T-helper 9 cell (primary cell): ENCODE measurements at places on chromosomes 1 and 21.

DNA sequence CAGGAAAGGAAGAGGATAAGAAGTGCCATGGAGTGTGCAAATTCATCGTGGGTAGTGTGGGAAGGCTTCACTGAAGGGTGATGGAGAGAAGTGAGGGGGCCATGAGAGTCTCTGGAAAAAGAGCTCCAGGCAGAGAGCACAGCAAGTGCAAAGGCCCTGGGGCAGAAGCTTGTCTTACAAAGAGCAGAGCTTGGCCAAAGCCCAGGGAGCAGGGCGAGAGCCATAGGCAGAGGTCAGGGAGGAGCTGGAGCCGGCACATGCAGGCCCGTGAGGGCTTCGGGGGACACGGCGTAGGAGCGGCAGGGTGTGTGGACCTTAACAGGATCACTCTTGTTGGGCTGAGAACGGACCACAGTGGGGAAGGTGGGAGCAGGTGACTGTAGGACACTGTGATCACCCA lies 83.7 kb upstream of the EDN2 start:
- no peak for DNase-seq

GRCh38 chr1:47767741-47768100 lies 229.5 kb downstream of the TRABD2B start:
- DNase-seq = no peak

GRCh38 chr1:234735916-234736315 lies 125.9 kb upstream of the IRF2BP2 start:
- DNase-seq = no peak

- no peak for DNase-seq
These were observed 177.4 kb upstream of the RNPC3 start for GRCh38 chr1:103348136-103348535.

DNA sequence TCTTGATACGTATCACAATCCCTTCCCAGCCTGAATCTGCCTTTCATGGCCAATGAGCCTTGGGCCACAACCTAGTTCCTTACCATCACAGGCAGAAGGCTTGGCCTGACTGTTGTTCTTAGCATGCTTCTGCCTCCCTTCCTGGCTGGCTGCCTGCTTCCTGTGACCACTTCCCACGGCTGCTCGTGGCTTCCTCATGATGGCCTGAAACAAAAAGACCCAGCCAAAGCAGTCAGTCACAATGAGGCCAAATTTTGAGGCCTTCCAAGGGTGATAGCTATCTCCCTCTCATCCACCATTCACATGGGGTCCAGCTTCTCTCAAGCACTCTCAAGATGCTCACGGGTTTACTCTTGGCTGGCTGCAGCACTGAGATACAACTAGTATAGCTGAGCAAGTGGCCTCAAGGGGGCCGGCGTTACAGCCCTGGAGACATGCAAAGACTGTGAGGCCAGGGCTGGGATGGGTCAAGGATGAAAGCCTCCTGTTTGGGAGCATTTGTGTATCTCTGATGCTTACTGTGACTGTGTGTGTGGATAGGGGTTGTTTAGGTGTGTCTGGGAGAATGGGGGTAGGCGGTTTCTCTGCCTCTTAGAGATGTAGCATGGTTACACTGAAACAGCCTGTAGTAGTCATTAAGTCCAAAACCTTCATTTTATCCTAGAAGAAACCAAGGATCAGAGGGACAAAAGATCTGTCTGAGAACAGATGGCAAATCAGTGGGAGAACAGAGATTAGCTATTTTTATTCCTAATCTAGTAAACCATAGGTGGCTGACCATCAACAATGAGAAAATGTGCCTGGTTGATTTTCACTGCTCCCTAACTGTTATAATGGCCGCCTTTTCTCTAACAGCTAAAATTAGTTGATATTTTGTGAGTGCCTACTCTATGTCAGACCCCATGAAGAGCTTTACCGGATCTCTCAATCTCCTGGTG lies 5.4 kb upstream of the TOE1 start:
- no peak for DNase-seq

GRCh38 chr1:39675220-39675619 lies 3.3 kb upstream of the NT5C1A start:
- no peak for DNase-seq

GRCh38 chr1:240136402-240136801 lies 44.7 kb downstream of the FMN2 start:
- no peak for DNase-seq

- no peak for DNase-seq
These were observed 23.2 kb downstream of the CD1D start for GRCh38 chr1:158203693-158204457.

DNA sequence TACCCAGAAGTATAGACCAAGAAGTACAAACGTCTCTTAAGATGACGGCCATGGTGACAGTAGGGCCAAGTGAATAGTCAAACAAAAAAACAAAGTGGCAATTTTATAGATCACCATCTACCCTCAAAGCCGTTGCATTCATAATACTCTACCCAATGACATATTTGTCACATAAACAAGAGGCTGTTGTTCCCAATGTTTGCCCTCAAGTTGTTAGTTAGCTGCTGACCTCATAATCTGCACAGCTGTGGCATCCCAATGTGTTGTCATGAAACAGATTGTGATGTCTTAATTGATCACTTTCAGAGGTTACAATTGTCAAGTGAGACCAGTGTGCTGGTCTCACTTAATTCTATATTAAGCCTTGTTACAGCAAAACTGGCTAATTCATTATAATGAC lies 333.8 kb downstream of the ST6GALNAC3 start:
- no peak for DNase-seq

GRCh38 chr1:178802873-178803272 lies 68.0 kb downstream of the ANGPTL1 start:
- no peak for DNase-seq

DNA sequence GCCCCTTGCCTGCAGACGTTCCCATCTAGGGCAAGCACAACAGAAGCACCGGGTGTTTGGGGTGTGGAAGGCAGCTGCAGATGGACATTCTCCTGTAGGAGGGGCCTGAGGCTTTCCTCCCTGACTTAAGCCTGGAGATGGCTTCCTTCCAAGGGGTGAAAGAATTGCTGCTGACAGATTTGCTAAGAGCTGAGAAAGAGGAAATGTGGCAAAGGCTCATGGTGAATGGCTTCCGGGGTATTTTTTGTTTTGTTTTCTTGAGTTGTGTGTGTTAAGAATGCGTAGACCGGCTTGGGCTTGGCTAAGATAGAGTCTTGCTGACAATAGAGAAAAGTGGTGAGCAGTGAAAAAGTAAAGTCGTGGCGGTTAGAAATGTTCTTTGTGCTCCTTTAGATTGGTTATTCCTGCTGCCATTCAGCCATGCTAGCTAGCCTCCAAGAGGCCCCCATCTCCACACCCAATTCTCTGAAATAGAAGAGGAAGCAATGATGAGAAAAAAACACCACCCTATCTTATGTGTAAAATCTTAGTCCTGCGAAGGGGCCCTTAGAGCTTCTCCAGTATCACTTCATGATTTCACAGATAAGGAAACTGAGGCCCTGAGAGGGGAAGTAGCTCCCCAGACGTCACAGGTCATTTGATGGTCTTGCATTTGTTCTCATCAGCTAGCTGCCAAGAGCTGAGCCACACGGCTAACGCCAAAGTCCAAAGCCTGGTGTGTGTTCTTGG lies 36.9 kb downstream of the EIF2D start:
- no peak for DNase-seq

DNA sequence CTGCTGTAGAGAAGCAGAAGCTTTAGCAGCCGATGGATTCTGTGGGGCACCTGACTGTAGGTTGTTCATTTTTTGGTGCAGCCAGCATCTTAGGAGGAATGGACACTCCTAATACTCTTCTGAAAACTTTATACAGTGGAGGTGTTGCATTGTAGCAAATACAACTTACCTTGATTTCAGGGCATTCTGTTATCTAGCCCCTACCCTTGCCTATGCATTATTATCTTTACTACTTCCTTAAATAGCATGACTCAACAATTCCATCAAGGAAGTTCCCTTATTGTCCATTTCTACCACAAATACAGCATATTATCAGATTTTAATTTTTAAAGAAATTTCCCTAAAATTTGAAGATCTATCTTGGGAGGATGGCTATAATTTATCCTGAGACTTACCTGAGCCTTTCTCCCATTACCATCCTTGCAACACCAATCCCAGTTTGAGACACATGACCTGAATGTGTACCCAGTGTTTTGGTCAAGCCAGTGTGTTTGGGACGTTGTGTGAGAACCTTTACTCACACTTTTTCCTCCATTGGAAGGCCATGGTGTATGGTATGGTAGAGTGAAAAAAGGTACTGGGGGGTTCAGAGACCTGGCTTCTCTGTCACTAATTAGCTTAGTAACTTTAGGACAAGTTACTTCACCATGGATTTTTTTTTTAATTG lies 9.2 kb downstream of the POU2F1 start:
- no peak for DNase-seq

GRCh38 chr21:29217818-29218291 lies 80.9 kb upstream of the BACH1 start:
- no peak for DNase-seq

DNA sequence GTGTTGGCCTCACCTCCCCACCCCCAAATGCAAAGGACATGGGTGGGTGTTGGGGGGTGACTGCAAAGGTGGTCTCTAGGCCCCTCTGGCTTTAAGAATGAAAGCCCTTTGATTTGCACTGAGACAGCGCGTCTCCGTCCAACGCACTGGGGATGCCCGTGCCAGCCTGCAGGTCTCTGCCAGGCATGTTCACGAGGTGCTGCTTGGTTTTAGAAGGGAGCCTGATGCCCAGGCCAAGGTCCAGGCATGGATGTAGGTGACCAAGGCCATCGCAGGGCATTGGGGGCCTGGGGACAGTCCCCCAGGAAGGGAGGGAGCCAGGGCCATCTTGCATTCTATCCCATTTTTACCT lies 363.6 kb upstream of the VAMP3 start:
- no peak for DNase-seq

GRCh38 chr1:169363046-169363730 lies 4.4 kb downstream of the NME7 start:
- DNase-seq = no peak

- no peak for DNase-seq
These were observed 258.3 kb downstream of the OLFM3 start for GRCh38 chr1:101738475-101738874.

DNA sequence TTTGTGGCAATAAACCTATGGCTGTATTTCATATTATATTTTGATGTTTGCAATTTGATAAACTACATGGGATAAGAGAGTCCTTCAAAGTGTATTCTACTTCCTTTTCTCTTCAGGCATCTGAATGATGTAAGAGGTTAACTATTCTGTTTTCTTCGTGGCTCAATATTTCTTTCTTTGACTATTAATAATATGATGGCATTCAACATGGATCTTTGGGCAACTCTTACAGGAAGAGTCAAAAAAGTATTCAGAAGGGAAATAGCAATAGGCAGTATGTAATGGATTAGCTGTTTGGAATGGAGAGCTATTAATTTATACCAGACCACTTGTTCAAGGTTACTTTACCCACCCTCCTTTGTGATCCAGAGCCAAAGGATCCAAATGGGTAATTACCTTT lies 74.4 kb downstream of the HMCN1 start:
- DNase-seq = no peak

DNA sequence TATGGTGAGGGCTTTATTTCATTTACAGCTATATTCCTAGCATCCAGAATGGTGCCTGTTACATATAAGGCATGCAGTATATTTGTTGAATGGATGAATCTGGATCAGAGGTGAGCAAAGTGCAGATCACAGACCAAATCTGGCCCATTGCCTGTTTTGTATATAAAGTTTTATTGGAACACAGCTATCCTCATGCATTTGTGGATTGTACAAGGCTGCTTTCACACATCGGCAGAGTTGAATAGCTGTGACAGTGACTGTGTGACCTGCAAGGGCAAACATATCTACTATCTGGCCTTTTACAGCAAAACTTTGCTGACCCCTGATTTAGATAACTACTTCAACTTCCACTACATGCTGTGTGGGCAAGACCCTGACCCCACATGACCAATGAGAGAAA lies 54.0 kb upstream of the MRPS6 start:
- DNase-seq = no peak

DNA sequence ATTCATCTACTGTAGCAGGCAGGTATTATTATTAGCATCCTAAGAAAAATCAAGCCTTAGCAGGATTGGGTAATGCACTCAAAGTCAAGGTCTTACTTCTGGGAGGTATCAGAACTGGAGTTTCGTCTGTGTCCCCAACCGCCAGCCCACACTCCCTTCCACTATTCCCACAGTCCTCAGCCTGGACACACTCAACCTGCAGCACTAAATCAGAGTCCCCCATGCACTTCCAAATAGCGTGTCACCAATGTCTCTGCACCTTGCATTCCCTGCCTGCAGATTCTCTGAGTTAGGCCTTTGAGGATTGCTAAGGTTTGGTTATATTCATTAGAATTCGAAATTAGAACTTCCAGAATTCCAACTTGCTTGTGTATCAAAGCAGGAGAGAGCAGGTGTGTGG lies 3.9 kb downstream of the LYPD8 start:
- DNase-seq = no peak

DNA sequence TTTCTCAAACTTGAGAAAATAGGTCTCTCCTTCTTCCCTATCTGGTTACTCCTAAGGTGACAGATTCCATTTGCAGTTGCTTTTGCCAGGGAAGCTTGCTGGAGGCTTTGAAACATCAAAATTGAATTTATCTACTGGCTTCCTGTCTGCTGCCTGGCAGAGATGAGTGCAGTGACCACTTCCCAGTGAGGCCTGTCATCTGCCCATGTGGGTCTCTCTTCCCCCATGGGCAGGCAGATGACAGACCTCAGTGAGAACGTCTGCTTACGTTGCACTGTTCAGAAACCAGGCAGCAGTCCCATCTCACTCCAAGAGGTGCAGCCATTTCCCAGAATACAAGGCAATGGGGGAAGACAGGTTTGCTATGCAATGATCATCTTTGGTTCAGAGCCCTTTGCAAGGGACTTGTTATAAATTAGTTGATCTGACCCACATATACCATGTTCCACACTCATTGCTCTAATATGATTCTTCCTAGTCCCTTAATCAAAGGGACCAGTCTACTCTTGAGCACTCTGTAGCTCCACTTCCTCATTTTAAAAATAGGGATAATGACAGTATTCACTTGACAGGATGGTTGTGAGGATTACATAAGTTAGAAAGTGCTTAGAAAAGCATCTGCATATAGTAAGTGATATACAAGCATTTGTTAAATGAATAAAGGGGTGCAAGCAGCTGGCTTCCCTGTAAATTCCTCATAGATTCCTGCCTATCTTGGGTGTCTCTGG lies 10.6 kb downstream of the PGBD5 start:
- no peak for DNase-seq

DNA sequence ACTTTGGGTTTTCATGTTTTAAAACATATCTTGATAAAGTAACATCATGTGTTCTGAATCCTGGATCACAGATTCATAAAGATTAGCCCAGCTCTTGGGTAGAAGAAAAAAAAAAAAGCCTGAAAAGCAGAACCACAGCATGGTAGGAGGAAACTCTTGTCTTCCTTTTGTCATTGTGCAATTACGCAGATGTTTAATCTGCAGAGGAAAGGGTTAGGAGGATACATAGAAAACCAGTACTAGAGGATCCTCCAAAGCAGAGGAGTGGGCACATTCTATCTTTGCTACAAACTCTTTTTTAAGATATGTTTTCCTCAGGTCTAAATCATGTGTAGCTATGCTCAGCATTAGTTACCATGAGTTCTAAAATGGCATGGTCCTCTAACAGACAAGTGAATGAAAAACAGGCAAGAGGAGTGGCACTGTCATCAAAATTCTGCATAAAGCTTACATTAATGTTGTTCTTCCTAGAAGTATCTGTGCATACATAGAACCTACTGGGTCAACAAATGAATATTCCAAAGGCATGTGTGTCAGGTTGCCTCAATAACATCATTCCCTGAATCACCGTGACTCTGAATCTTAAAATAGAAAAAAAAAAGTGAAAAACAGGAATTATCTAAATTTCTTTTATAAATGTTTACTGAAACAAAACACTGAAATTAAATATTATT lies 107.0 kb downstream of the NME7 start:
- no peak for DNase-seq

- no peak for DNase-seq
These were observed 18.8 kb downstream of the ADGRB2 start for GRCh38 chr1:31745096-31745945.
